ENCODE measurements at places on chromosomes 1 and 21.

DNA sequence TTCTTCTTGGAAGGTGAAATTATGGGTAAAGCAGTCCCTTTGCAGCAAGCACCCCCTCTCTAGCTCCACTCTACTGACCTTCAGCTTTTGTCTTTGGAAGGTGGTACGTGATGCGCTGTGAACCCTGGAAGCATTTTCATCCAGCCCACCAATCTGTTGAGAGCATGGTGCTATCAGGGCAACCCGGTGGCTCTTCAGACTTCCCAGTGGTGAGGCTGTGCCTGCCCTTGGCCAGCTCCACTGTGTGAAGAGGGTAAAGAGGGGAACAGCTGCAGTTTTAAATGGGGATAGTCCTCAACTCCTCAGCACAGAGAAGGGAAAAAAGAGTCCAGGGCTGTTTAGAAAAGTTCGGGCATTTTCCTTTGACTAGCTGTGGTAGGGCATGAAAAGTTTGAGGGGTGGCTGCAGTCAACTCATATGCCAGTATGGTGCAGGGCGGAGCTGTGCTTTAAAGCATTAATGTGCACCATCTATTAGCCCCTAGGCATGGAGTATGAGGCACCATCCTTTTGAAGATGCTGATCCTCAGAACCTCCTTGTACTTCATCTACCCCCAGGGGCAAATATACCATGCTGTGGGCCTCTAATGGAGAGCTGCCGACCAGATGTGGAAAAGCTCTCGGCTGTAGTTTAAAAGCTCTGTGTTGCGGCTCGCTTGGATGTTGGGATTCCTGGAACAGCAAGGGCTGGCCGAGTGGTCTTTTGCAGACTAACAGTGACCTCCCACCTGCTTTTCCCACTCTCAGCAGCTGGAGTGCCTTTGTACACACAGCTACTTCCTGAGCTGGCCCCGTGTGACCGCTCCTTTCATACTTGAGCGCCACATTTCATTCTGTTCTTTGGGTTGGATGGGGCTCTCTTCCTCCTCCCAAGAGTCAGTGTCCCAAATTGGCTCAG is 123.0 kb downstream of the PEX14 start:
- DNase-seq, result no peak

GRCh38 chr1:80218112-80218511 is 1211.6 kb upstream of the ADGRL4 start:
- DNase-seq, result peak; percentile 5

GRCh38 chr1:208047975-208048374 is 137.1 kb upstream of the CD34 start:
- DNase-seq, result no peak

GRCh38 chr1:13703128-13703513 is 3.1 kb downstream of the PRDM2 start:
- no peak for DNase-seq

DNA sequence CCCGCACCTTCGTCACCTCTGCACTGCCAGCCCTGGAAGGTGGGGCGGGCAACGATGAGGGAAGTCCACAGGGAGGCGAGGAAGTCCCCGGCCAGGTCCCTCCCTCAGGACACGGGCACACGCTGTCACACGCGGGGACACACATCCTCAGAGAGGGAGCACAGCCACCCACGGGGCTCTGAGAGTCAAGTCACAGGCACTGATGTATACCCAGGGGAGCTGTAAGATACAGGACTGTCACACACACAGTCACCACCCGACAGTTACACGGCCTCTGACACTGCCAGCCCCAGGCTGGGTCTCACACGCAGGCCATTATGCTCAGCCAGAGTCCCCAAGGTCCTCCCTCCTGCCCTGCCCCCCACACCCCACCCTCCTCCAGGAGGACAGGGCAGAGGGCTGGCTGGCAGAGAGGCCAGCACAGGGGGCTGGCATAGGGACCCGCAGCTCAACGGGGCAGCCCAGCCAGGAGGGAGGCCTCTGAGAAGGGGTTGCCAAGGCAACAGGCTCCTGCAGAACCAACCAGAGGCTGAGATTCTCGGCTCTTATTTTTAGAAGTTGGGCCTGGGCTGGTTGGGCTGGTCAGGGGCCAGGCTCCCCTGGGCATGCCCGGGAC is 17.7 kb upstream of the ADGRB2 start:
- DNase-seq, result no peak

DNA sequence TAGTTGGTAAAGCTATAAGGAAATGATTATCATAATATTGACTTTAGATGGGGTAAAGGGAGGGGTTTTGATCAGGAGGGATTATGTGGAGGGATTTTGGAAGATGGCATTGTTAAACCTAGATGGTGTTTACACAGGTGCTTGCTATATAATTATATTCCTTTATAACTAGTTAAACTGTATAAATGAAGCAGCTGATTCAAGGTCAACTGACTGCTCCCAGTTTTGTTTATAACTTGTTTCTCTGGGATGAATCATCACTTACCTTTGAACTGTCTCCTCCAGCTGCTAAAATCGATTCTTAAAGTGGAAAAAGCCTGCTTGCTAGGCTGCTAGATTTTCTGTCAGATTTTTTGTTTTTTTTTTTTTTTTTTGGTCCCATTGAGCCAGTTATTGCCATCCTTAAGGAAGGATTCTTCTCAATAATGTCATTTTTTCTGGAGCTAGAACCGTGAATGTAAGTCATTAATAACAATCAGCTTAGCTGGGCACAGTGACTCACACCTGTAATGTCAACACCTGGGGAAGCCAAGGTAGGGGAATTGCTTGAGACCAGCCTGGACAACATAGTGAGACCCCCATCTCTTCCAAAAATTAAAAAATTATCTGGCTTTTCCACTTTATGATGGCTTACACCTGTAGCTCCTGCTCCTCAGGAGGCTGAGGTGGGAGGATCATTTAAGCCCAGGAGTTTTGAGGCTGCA is 153.2 kb downstream of the PIK3R3 start:
- no peak for DNase-seq

- DNase-seq, result no peak
Observed at GRCh38 chr1:30101487-30102227, 621.7 kb downstream of the MATN1 start.

GRCh38 chr1:32411261-32411660 is 17.0 kb upstream of the BSDC1 start:
- DNase-seq, result no peak

DNA sequence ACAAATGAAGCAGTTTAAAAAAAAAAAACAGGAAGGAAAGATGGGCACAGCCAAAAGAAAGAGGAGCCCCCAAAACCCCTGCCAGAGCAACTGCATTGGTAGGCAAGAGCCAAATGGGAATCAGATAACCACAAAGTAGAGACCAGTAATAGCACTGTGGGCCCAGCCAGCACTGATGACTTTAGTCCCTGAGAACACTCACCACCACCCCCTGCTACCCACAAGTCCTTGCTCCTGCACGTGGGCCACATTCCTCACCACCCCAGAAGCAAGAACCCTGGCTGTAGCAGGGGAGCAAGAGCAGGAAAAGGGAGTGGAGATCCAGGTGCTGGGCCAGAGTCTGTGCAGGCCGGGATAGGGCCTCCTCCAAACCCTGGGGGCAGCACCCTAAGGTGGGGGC is 86.1 kb downstream of the RRAGC start:
- no peak for DNase-seq

- no peak for DNase-seq
Observed at GRCh38 chr1:202989879-202990278, 17.3 kb upstream of the TMEM183A start.

GRCh38 chr1:177977141-177977540 is 7.3 kb upstream of the SEC16B start:
- DNase-seq, result no peak

GRCh38 chr1:60832367-60832766 is 250.0 kb upstream of the NFIA start:
- no peak for DNase-seq

Measured in GM12864 (cell line).